ENCODE measurements at places on chromosomes 16 and 17.

GRCh38 chr16:69703638-69704037, 22.7 kb downstream of the NQO1 start:
- no peak for DNase-seq

DNA sequence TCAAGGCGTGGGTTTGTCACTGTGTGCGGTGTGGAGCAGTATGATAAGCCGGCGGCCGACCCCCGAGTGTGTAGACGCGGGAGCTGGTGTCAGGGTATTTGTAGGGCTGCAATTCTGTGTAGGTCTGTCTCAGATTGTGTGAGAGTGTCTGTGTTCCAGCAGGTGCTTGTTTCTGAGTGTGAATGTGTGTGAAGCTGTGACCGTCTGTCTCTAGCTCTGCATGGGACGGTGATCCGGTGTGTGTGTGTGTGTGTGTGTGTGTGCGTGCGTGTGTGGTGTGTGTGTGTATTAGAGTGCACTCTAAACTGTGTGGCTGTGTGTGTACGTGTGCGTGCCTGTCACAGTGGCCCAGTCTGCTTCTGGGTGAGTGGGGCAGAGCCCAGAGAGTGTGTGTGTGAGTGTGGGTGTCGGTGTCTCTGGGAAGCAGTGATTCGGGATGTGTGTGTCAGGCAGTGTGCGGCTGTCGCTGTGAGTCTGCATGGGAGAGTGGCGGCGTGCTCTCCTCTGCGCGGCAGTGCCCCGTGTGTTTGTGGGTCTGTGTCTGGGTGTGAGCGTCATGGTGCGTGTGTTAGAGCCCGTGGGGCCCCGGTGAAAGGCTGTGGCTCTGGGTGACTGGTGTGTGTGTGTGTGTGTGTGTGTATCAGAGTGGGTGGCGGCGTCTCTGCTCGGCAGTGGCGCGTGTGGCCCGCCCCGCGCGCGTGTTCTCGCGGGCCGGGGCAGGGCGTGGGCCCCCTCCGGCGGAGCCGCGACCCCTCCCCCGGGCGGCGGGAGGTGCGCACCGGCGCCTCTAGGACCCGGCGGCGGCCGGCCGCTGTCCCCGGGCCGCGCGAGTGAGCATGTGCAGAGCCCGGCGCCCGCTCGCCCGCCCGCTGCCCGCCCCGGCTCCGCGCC, at the start of gene WSCD1:
TSS of gene WSCD1 (plus strand) at position 841 of the 891 bp plus-strand sequence. CDS start 10,280 bp downstream, outside the sequence.
- no peak for DNase-seq

GRCh38 chr16:22787466-22788192, 26.3 kb upstream of the HS3ST2 start:
- DNase-seq, result no peak

DNA sequence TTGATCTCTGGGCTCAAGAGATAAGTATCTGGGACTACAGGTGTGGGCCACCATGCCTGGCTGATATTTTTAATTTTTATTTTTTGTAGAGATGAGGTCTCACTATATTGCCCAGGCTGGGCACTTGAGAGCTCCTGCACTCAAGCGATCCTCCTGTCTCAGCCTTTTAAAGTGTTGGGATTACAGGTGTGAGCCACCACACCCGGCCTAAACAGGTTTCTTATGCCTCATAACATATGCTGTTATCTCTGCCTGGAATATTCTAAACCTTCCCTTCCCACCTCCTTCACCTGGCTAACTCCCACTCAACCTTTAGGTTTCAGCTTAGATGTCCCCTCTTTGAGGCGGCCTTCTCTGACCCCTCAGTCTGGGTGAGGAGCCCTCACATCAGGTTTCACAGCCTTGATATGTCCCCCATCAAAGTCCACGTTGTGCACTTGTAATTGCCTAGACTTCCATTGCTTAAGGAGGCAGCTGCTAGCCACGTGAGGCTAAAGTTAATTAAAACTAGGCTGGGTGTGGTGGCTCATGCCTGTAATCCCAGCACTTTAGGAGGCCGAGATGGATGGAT, 8.6 kb upstream of the CNP start:
- DNase-seq, result no peak

GRCh38 chr16:3480901-3481695, 14.2 kb downstream of the C16orf90 start:
- no peak for DNase-seq
